Left cardiac atrium (tissue), 4 donors: ENCODE measurements at places on chromosomes 3 and 15. TPM values are rescaled to one million over a fixed set of nuclear protein-coding genes. Genes with fewer than 3 reads are reported as not detected.

The VPS18 gene
- total RNA-seq: 17.1 TPM

The AHSG gene
- total RNA-seq: 0.15 TPM

The FOXB1 gene
- not detected for total RNA-seq

The NUP210 gene
- 4.7 TPM for total RNA-seq

The TMEM266 gene
- 0.29 TPM for total RNA-seq

The TMEM108 gene
- 7.7 TPM for total RNA-seq

The RTP3 gene
- total RNA-seq: not detected

The ADAMTS17 gene
- 3.2 TPM for total RNA-seq

The SAXO2 gene
- 3.1 TPM for total RNA-seq

The CFAP100 gene
- not detected for total RNA-seq

- no peak for DNase-seq
Measured at GRCh38 chr3:111538681-111539083, 3.3 kb upstream of the CD96 start.

GRCh38 chr3:156978481-156978961 lies 152.4 kb downstream of the LEKR1 start:
- DNase-seq: no peak

- peak; percentile 30 for DNase-seq
Measured at GRCh38 chr15:48806151-48806550, 4.7 kb downstream of the CEP152 start.

GRCh38 chr3:72141264-72141663 lies 356.3 kb upstream of the PROK2 start:
- no peak for DNase-seq

- no peak for DNase-seq
Measured at GRCh38 chr3:152047465-152047864, 174.0 kb downstream of the SUCNR1 start.

DNA sequence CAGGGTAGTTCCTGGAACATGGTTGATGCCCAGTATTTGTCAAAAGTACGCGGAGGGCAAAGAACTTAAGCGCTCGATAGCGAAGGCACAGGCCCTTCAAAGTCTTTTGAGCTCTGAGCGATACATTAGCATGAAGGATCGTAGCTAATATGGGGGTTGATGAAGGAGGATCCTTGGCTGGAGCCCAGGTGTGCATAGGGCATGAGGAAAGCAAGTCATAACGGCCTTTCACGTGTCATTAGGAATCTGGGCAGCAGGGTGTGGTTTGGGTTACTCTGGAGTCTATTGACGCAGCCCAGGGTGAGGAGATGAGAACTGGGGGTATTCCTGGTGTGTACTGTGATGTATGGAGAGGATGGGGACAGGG lies 31.7 kb downstream of the SPINK8 start:
- peak; percentile 27 for DNase-seq

- no peak for DNase-seq
Measured at GRCh38 chr3:81216192-81216591, 545.3 kb downstream of the GBE1 start.

DNA sequence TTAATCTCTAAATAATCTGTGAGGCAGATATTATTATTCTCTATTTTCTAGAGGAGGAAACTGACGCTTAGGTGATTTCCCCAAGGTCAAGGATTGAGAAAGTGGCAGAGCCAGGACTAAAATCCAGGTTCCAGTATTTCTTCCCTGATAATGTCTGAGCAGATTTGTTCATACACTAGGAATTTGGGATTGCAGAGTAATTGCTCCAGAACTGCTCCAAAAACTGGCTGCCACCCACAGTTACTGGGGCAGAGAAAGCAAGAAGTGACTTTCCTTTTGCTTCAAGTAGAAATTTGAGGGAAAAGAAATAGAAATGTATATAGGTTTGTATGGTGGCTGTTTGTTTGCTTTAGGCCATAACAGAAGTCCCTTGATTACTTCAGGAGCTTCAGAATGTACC lies 60.6 kb downstream of the SLC12A8 start:
- no peak for DNase-seq

DNA sequence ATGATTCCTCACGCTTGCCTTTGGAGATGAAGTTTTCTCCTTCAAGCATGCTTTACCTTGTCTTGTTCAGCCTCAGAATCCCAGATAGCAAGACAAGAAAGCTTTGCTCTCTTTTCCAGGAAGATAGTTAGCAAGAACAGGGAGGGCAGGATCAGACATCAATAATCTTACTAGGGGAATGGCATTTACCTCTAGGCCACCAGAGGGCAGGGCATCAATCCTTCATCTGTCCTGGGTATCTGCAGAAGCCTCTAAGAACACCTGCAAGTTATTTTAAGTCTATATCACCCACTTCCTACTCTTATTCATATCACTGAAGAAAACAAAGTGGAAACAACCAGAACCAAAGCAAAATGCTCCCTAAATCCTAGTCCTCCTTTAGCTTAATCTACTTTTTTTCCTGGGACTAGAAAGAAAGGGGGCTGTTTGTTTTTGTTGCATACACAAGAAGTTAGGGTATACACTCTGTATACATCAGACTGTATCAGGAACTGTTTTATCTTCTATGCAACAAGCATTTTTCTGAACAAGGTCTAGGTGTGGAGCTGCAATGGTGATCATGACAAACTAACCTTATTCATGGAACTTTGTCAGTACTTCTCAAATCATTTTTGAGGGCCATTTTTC lies 862.5 kb downstream of the CADM2 start:
- DNase-seq: no peak

GRCh38 chr15:28098766-28099554 lies at the start of gene OCA2:
Gene OCA2 (minus strand): TSS chr15:28099315. CDS start chr15:28081874, 17,441 bp downstream.
- DNase-seq: peak; percentile 65

DNA sequence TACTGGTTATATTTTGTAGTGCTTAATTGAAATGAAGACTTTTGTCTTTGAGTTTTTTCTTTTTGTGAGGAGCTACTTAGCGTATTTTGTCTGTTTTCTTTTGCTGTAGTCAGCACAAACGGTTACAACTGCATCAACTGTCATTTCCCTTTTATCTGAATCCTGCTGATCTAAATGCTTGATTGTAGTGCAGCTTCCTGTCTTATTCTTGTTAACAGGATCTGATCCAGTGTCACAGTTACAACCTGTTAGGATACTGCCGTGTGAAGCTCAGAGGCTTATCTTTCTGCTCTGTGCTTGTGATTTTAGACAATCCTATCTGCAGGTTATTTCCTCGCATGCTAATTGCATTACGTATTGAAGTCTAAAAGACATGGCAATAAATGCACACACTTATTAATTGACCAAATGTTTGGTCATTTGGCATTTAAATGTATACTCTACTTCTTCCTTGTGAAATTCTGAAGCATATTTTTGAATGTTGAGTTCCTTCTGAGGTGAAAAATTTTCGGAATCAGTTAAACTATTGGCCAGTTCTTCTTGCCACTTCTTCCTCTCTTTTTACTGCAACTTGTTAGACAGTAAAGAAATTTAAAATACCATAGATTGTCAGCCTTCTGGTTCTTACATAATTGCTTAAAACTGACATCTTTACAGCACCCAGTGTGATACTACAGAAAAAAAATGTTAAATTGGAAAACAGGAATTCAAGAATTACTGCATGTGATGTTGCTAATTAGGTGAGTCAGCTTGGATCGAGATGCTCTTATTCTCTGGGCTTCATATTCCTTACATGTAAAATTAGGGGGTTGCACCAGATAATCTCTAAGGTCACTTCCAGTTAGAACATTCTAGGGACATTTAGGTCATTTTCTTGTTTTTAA lies 168.2 kb downstream of the MBNL1 start:
- DNase-seq: no peak

DNA sequence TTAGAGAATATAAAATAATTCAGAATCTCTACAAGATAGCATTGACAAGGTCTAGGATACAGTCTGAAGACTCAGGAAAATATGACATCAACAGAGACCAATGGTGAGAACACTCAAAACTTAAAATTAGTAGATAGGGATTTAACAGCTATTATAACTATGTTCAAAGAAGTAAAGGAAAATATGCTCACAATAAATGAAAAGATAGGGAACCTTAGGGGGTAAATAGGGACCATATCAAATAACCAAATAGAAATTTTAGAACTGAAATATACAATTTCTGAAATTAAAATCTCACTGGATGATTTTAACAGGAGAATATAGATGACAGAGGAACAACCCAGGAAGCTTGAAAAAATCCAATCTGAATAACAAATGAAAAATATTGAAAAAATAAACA lies 31.8 kb upstream of the IGF2BP2 start:
- no peak for DNase-seq

DNA sequence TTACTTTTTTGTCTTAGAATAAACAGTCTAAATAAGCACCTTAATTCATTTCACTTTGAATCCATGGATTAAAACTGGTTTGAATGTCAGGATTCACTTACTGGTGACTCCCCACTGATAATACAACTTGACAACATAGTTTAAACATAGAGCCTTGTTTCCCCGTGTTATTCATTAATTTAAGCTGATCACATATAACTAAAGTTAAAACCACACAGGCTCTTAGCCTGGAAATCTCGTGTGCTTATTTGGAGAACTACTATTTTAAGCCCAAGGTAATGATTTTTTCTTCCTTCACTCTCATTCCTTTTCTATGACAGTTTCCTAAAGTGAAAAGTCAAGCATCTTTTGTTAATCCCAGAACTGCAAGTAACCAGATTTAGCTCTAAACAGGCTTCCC lies 64.2 kb downstream of the HACD2 start:
- DNase-seq: no peak

DNA sequence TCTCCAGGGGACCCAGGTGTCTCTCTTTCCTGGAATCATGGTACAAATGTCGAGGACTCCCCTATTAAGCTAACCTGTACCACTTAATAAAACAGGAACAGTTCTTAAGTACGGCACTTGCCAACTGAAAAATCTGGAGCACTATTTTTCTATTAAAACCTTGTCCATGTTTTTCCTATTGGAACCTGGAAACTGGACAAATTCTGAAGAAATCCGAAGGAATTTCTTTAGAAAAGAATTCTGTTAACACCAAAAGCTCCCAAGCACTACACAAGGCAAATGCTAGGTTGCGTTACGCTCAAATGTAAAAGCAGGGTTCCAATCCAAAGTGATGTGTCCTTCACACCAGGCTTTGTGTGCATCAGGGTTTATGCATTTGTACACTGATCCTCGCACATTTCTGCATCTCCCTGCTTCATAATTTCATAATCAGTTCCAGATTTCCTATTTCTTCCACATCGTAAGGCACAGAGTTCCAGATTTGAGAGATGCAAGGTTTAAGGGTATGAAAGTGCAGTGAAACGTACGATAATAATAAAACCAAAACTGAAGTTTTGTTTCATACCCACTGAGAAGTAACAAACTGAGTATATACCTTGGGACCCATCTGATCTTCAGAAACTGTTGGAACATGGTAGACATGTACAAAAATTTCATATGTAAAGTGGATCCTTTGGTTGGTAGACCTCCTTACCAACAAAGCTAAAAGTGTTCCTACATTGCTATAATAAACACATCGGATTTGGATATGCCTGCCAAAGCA lies 132.1 kb upstream of the WNT5A start:
- DNase-seq: no peak

DNA sequence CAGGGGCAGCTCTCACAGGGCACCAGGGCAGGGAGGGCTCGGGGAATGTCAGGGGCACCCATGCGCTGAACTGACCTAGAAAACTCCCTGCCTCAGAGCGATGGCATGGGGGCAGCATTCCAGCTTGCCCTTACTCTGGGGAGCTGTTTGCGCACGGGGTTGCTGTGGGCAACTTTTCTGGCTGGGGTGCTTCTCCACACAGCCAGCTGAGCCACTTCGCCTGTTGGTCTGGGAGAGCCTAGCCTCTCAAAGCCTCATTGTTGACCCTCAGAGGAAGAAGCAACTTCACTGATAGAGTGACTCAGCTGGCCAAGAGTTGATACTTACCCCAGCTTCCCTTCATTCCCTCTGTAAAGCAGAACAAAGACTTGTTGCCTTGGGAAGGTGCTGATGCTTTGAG lies 42.6 kb upstream of the MRPS22 start:
- no peak for DNase-seq

GRCh38 chr3:121153851-121154250 lies 245.8 kb downstream of the STXBP5L start:
- no peak for DNase-seq

DNA sequence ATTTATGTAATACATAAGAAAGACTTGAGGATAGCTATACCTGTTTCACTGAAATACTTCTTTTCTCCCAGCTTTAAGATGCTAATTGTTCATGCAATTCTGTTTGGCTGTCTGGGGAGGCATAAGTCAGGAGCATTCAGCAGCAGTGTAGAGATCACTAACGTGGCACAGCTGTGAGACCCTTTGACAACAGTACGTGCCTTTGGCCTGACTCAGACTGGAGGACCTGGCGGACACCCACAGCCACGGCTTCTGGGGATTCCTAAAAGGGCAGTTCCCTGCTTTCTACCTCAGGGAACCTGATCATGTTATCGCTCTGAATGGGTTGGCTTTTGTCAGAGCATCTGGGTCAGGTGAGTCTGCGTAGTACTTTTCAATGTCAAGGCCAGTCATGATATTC lies 295.0 kb upstream of the ICE2 start:
- no peak for DNase-seq

GRCh38 chr3:66092175-66092995 lies 53.7 kb upstream of the MAGI1 start:
- no peak for DNase-seq

DNA sequence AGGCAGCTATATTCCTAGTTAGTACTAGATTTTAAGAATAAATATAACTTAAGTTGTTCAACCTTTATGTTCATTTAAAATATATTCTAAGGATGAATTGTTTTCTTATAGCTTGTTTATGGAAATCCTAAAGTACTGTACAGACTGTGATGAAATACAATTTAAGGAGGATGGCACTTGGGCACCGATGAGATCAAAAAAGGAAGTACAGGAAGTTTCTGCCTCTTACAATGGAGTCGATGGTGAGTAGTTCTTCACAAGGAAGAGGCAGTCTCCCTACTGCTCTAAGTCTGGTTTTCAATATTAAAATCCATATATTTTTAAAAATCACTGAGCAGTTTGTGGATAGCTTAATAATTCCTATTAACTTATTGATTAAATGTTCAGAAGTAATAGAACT lies 29.6 kb downstream of the CALML4 start:
- no peak for DNase-seq

DNA sequence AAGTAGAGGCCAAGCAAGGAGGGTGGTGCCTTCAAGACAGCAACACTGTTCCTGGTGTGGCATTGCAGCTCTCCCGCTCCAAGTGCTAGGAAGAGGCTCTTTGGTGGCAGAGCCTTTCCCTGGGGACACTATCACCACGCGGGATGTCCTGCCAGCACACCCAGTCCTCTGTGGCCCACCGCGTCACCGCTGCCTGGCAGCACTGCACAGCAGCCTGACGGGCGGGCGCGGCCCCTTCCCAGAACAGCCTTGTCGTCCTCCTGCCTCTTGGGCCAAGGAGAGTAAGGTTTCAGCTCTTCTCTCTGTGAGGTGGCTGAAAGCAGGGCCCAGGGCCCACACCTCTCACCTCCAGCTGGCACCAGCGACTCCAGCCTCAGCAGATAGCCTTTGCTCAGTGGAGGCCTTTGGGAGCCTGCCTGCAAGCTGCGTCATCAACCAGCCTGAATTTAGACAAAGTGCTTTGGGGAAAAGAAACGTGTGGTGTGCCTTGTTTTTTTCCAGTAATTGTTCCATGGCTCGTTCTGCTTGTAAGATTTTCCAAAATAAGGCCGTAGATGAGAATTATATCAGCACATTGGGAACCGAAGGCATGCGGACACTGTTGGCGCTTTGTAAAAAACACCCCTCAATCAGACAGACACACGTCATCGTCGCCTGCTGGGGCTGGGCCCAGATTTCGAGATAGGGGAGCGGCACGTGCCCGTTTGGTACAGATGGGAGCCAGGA lies 65.0 kb downstream of the AAGAB start:
- DNase-seq: peak; percentile 94
